Stimulated activated CD4-positive, alpha-beta T cell treated with anti-CD3 and anti-CD28 coated beads, Interleukin-15, amount 100 ng/mL, for 1 hour (primary cell): ENCODE measurements at places on chromosomes 2 and 18.

DNA sequence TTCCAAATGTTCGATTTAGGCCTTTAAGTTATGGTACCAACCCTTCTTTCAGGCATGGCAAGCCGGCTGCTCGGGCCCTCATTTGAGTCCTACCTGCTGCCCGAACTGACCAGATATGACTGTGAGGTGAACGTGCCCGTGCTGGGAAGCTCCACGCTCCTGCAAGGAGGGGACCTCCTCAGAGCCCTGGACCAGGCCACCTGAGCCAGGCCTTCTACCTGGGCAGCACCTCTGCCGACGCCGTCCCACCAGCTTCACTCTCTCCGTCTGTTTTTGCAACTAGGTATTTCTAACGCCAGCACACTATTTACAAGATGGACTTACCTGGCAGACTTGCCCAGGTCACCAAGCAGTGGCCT is 87.2 kb downstream of the EPAS1 start:
- no peak for DNase-seq

GRCh38 chr2:71894261-71894660 is 253.4 kb downstream of the CYP26B1 start:
- no peak for DNase-seq

DNA sequence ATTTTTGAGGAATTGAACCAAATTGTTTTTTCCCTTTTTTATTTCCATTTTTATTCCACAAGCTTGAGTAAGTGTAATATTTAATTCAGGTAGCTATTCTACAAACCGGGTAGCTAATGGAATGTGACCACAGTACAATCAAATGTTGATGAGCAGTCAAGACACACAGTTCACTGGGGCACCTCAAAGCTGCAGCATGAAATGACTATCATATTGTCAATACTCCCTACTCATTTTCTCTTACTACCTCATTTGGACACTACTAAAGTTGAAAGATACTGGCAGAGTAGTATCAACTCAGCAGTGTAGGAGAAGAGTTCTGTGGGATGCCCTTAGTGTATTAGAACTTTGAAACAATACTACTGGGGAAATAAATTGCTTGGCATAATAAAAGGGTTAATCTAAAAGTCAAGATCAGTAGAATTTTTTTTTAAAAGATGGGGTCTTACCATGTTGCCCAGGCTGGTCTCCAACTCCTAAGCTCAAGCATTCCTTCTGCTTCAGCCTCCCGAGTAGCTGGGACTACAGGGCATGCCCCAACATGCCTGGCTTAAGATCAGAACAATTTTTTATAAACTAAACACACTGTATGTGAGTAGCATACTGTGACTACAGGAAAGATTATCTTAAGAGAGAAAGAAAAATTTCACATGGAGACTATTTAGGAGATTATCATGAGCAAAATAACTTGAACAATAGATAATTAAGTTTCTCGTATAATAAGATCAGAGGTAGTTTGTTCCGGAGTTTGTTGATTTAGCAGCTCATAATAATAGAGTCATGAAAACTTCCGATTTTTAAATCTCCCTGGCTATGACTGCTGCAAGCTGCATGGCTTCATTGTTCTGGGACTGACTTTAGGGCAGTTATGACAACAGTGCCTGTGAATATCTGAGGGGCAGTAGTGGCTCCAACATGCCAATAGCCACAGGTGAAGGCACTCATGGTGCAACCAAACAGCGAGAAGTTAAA is 43.7 kb downstream of the MYO3B start:
- DNase-seq, result no peak

GRCh38 chr18:22346401-22346952 is 71.2 kb downstream of the CTAGE1 start:
- DNase-seq, result no peak

DNA sequence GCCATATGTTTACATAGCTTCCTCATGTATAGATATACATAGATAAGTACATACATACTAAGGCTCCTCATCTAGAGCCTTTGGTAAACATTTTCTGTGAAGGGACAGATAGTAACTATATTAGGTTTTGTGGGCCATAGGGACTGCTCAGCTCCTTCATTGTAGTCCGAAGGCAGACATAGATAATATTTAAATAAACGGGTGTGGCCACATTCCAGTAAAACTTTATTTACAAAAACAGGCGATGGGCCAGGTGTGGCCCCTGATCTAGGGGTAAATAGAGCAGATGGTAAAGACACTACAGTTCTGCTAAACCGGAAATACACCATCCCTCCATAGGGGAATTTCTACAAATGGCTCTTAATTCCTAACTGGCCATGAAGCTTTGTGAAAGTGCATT is 7.3 kb downstream of the COQ10B start:
- no peak for DNase-seq

GRCh38 chr2:29844713-29845326 is 76.6 kb downstream of the ALK start:
- DNase-seq, result no peak

GRCh38 chr2:151670846-151671597 is 63.3 kb downstream of the NEB start:
- no peak for DNase-seq

DNA sequence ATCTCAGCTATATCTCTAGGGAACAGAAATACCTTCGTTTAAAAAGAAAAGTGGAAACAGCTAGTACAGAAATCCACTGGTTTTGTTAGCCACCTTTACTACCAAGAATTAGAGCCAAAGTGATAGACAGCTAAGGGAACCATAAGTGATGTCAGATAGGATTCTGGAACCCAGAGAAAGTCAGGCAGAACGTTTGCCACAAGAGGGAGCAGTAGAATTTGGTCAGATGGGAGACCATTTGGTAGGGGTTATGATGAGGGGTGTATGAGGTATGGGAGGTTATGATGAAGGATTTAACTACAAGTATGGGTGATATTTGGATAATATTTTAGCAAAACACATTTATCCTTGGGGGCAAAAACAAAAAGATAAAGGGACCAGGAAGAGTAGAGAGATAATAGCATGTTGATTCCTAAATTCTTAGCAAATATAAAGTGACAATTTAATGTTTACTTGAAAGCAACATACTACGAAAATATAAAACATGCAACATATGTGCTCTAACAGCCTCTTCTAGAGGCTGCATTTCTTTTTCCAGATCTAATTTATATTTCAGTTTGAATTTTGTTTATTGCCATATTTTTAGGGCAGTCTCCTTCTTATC is 3.3 kb downstream of the SLC8A1 start:
- no peak for DNase-seq

DNA sequence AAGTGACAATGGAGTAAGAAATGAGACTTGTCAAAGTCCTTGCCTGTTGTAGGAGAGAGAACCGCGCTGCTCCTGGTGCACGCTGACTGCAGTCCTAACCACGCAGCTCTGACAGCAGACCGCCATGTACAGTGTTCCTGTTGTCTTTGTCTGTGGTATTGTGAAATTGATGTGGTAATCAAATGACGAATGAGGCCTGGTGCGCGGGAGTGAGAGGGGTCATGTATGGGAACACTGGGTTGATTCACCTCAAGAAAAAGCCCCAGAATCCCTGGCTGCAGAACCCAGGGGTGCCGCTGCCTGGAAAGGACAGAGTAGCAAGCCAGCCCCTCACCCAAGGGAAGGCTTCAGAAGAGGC is 64.0 kb downstream of the INPP4A start:
- peak; percentile 27 for DNase-seq

DNA sequence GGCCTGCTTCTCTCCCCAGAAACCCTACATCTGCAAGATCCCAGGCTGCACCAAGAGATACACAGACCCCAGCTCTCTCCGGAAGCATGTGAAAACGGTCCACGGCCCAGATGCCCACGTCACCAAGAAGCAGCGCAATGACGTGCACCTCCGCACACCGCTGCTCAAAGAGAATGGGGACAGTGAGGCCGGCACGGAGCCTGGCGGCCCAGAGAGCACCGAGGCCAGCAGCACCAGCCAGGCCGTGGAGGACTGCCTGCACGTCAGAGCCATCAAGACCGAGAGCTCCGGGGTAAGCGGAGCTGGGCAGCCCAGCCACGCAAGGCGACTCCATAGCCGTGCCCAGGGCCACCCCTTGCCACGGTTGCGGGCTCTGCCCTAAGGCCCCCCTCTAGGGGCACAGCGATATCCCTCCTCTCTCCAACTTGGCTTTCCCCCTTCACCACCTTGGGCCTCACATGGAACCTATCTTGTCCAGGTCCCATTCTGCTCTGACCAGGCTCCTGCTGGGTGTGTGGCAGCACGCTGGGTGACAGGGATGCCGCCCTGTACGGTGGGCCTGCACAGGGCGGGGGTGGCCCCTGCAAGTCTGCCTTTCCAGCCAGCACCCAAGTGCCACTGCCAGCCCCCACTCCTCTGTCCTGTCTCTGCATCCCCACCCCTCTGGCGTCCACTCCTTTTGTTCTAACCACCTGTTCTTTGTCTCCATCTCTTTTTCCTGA is 248.9 kb downstream of the GLI2 start:
- no peak for DNase-seq

DNA sequence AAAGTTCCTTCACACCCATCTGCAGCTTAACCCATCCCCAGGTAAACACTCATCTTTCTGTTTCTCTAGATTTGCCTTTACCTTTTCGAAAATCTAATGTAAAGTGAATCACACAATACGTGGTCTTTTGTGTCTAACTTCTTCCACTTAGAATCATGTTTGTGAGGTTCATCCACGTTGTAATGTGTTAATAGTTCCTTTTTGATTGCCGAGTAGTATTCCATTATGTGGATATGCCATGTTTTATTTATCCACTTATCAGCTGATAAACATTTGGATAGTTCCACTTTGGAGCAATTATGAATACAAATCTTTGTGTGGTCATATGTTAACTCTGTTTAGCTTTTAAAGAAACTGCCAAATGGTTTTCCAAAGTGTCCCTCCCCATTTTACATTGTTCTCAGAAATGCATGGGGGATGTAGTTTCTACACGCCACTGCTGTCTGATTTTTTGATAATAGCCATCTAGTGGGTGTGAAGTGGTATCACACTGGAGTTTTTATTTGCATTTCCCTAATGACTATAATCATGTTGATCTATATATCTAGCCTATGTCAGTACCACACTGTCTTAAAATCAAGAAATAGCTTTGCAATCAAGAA is 22.3 kb downstream of the PECR start:
- DNase-seq, result no peak

- no peak for DNase-seq
Measured at GRCh38 chr2:8551622-8552074, 130.2 kb upstream of the ID2 start.

DNA sequence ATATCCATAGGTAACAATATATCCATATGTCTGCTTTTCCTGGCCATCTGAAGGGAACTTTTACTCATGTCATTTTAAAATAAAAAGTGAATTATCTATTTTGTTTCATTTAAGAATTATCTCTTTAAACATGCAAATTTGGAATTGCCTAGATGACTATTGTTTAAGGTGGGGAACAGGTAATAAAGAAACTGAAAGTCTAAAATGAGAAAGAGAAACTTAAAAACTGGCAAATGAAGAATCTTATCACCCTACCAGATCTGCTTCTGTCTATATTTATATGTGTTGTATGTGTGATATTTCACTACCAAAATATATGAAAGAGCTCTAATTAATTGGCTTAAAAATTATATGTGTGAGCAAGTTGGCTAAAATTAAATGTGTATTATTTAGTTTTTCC is 243.2 kb upstream of the KCNH7 start:
- no peak for DNase-seq

- DNase-seq, result no peak
Measured at GRCh38 chr2:184814421-184814820, 216.1 kb downstream of the ZNF804A start.

- no peak for DNase-seq
Measured at GRCh38 chr18:39241534-39241933, 1675.9 kb upstream of the CELF4 start.

DNA sequence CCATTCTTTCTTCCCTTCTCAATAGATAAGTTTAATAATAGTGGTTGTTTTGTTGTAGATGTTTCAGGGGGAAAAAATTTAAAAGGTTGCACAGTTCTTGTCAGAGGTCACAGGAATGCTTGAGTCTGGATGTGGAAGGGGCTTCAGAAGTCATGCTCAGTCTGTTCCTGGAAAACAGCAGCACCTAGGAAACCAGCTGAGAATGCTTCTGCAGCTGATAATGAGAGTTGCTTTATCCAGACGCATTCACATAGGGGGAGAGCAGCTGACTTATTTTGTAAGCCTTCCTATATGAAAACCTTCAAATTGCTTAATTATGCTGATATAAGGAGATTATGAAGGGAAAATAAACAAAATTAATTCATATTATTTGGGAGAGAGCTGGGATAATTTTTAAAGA is 235.5 kb downstream of the GULP1 start:
- DNase-seq, result no peak

GRCh38 chr18:12460874-12461273 is 53.1 kb downstream of the PRELID3A start:
- no peak for DNase-seq

GRCh38 chr2:27855476-27855875 is 34.7 kb downstream of the RBKS start:
- DNase-seq, result no peak

GRCh38 chr2:98445177-98445682 is 572 bp downstream of the INPP4A start:
- DNase-seq, result no peak

- peak; percentile 75 for DNase-seq
Measured at GRCh38 chr2:241844066-241844728, 14.5 kb downstream of the PDCD1 start.

GRCh38 chr2:101706121-101706818 is 8.8 kb downstream of the MAP4K4 start:
- no peak for DNase-seq

GRCh38 chr18:43571078-43571689 is 293.9 kb upstream of the SYT4 start:
- no peak for DNase-seq

- DNase-seq, result no peak
Measured at GRCh38 chr2:167289651-167290410, 401.6 kb downstream of the XIRP2 start.

DNA sequence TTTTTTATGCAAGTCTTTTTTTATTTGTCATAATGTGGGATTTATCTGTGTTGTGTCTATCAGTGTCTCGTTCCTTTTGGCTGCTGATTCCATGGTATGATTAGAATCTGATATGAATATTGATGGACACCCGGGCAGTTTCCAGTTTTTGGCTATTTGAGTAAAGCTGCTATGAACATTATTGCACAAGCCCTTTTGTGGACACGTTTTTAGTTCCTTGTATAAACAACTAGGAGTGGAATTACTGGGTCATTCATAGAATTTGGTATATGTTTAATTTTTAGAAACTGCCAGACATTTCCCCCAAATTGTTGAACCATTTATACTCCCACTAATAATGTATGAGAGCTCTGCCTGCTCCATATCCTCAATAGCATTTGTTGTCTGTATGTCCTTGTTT is 26.6 kb downstream of the HK2 start:
- DNase-seq, result no peak

DNA sequence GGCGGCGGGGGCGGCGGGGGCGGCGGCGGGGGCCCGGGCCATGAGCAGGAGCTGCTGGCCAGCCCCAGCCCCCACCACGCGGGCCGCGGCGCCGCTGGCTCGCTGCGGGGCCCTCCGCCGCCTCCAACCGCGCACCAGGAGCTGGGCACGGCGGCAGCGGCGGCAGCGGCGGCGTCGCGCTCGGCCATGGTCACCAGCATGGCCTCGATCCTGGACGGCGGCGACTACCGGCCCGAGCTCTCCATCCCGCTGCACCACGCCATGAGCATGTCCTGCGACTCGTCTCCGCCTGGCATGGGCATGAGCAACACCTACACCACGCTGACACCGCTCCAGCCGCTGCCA is 644 bp downstream of the ONECUT2 start:
- DNase-seq, result no peak

- DNase-seq, result no peak
Measured at GRCh38 chr2:182761903-182762302, 45.8 kb downstream of the DNAJC10 start.
